CD4-positive, alpha-beta T cell treated with Interleukin-6 at 100 ng/mL for 8 hours (primary cell): ENCODE measurements at places on chromosomes 2 and 18.
A peak's percentile ranks its signal among the peaks of the same experiment; 100 is the strongest.

DNA sequence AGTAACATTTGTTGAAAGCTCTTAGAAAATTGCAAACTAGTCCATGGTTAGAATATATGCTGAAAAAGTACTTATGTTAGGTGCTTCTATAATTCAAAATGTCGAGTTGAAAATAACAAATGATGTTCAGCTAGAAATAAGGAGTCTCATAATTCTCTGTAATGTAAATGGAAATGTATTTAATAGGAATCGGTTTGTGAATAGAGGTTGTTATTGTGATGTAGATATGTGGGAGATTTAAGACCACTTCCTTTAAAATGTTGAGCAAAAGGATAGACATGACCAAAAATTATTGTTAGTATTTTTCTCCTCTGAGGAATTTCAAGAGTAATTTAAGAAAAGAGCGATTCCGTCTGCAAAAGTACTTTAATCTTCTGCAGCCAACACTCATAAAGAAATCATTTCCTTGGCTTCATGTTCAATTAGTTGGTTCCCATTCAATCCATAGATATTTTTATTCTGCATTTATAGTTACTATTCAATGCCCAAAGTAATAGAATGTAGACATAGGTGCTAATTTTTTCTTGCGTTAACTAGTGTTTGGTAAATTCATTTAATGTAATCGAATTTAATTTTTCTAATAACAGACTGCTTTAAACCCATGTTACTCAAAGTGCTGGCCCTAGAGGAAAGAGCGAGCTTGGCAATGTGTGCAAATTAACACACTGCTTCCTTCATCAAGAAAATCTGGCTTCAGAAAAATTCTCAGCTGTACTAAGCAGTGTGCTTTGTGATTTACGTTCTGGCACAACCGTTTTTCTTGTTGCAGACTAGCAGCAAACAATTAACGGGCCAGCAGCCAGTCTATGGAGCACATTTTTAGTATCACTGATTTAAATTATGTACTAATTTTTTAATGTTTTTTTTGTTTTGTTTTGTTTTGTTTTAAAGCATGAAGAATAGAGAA lies 32.2 kb downstream of the FN1 start:
- DNase-seq, result no peak

DNA sequence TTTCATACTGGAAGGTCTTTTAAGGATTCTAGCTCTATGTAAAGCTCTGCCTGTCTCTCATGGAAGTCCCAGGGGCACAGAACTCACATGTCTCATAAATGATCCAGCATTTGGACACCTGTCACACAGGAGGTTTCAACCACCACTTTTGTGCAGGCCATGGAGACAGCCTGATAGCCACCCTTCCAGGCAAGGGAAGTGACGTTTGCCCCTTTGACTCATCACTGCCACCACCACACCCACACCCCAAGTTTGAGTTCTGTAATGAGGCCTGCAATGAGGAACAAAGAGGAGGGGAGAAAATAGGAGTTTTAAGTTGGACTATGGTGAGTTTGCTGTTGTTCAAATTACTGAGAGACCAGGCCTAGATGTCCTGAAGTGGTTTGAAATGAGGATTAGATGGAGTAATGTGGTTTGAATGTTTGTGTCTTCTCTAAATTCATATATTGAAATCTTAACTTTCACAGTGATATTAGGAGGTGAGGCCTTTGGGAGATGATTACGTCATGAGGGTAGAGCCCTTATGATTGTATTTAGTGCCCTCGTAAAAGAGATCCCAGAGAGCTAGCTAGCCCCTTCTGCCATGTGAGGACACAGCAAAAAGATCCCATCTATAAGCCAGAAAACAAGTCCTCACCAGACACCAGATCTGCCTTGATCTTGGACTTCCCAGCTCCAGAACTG lies 175.3 kb upstream of the EPHA4 start:
- no peak for DNase-seq

DNA sequence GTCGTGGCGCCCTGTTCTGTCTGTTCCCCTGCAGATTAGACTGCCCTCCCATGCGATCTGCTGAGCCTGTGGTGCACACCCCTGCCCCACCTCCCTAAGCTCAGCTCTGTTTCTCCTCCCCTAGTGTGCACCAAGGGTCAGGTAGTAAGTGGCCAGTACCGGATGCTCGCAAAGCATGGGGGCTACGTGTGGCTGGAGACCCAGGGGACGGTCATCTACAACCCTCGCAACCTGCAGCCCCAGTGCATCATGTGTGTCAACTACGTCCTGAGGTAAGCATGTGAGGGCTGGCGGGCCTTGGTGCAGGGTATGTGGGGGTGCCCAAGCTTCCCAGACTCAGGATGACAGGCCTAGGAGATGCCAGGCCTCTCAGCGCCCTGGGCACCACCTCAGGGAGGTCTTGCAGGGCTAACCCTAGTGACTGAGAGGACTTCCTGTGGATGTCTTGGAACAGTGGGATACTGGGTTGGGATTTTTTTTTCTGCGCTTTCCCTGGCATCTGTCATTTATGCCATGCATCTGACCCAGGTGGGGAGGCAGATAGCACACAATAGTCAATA lies 78.4 kb downstream of the EPAS1 start:
- no peak for DNase-seq

DNA sequence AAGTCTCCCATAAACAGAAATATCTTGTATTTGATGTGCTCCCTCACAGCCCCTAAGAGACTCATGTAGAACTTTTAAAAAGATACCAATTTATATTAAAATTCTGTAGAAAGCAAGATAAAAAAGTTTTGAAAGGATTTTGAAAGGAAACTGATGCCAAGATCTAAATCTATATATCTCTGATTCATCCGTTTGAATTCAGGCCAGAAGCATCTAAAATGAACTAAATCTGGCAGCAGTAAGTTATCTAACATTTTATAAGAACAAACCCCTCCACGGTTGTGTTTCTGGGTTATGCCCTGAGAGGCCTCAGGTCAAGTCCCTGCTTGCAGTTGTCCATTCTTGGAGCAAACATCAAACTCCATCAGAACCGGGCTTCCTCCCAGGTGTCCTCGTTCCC lies 165.8 kb downstream of the FBXO15 start:
- no peak for DNase-seq

DNA sequence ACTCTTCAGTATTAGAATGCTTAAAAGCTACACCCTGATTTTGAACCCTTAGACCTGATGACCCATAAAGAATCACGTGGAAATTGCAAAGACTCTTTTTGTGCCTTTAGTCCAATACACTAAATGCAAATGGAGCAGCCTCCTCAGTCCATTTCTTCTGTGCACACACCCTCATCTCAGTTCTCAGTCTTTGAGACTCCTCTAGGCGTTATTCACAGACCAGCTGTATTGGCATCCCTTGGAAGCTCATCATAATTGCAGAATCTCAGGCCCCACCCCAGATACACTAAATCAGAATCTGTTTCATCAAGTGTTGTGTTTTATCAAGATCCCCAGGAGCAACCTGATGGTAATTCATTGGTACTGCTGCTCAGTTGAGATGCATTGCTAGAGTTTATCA lies 335.0 kb upstream of the ATP5MC3 start:
- DNase-seq, result no peak

GRCh38 chr18:519019-519879 lies 18.7 kb upstream of the COLEC12 start:
- no peak for DNase-seq

DNA sequence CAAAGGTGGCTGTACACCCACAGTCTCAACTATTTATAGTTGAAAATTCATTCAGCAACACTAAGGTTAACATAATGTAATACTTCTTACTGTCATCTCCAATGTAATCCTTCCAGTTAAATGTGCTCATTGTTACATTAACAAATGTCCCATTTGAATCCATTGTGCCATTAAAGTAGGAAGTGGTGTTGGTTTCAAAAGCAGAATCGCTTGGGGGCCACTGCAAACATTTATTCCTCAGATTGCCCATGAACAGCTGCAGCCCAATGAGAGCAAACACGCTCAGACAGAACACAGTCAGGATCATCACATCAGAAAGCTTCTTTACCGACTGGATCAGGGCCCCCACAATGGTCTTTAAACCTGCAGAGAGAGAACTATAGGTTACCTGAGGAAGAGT lies 41.4 kb downstream of the SCN3A start:
- DNase-seq, result no peak

DNA sequence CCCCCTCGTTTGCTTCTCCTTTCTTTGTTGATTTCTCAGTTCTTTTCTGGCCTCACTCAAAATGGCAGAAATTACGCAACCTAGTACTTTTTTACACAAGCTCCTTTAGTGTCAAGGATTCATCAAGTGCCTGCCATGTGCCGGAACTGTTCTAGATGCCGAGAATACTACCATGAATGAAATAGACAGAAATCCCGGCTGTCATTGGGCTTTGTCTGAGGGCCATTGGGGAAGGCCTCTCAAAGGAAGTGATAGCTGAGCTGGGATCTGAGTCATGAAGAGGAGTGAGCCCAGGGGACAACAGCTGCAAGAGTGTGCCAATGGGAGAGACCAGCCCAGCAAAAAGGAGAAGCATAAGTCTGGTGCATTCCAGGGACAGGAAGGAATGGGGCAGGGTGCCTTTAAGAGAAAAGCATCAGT lies 34.3 kb upstream of the PPP1CB start:
- DNase-seq, result no peak

- DNase-seq, result no peak
Measured at GRCh38 chr18:79421275-79421857, 25.6 kb downstream of the NFATC1 start.

GRCh38 chr18:22691946-22692710 lies 241.0 kb upstream of the RBBP8 start:
- DNase-seq, result no peak

GRCh38 chr2:142112757-142113221 lies 18.0 kb downstream of the LRP1B start:
- DNase-seq, result no peak

- no peak for DNase-seq
Measured at GRCh38 chr18:8397034-8397433, 212.2 kb upstream of the RAB12 start.

DNA sequence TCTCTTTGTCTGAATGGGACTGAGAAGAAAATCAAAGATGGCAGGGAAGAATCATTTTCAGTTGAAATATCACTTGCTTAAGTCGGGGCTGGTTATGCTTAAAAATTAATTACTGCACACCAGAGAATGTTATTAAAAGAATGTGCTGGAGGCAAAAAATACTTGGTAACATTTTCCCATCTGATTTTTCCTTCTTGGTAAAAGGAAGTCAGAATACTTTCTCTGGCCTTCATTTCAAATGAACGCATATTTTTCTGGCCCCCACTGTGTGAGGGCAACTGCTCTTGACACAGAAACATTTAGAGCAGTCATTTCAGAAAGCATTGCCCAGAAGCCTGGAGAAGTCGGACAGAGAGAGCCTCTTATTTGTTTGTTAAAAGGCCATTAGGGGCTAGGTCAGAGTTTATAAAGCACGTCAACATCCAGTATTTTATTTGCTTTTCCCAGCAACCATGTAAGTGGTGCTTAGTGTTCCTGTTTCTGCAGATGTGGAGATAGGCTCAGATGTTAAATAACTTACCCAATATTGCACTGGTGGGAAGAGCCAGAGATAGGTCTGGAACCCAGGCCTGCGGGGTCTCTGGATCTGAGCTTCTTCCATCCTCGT lies 32.9 kb upstream of the LYPD6B start:
- DNase-seq, result no peak

- no peak for DNase-seq
Measured at GRCh38 chr2:240993446-240994170, 4.8 kb upstream of the SNED1 start.

DNA sequence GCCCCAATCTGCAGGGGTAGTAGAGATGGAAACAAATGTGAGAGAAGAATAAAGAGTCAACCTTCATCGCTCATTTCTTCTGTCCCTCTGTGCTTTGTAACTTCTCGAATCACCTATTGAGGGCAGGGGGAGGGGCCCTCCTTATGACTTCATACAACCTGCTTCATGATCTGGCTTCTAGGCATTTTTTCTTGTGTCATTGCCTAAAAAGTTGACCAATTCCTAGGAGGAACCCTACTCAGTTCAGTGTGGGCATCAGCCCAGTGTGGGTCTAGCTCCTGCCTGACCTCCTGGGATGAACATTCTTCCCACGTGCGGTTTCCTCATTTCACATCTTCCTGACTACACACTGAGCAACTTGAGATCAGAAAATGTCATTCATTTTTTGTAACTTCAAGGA lies 46.3 kb upstream of the CREB1 start:
- DNase-seq, result no peak

GRCh38 chr18:49380801-49381200 lies 79.6 kb downstream of the DYM start:
- no peak for DNase-seq

- no peak for DNase-seq
Measured at GRCh38 chr2:102848366-102848839, 86.6 kb downstream of the TMEM182 start.

DNA sequence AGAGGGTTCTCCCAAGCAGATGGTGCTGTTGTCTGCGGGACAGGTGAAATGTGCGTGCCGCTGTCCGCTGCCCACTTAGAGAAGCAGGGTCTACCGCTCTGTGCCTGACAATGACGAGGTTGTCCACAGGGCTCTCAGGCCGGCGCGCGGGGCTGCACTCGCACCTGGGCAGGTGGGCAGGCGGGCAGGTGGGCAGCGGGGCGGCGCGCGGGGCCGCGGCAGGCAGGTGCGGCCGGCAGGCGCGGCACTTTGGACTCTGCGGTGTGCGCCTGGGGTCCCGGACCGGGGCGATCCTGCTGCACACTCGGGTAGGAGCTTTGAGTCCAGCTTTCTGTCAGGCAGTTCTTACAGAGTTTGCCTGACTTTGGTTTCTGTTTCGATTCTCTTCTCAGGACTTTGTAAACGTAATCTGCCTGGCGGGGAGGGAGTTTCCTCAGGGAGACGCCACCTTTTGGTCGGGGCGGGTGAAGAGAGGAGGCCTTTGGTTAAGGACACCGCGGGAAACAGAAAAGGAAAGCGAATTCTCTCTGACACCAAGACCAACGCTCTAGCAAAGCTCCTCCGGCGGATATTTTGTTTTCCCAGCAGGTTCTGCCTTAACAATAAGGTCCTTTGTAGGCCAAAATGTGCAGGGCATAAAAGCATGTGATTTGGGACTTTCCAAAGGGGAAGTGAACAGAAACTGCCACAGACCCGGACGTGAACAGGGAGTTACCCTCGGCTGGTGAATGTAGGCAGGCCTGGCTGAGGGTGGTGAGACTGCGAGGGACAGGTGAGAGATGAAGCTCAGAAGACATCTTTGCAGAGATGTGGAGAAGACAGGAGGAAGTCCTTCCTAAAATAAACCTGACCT lies at the start of gene IFIH1:
Gene IFIH1, minus strand, starts transcription at position 357 of the 853 bp plus-strand sequence. CDS start 377 bp downstream, outside the sequence.
- peak; percentile 72 for DNase-seq

- no peak for DNase-seq
Measured at GRCh38 chr2:190947141-190947540, 66.5 kb downstream of the GLS start.
